Lower lobe of right lung (tissue), 2 donors: ENCODE measurements at places on chromosomes 11 and 22. TPM values are rescaled to one million over a fixed set of nuclear protein-coding genes. Genes with fewer than 3 reads are reported as not detected.

DNA sequence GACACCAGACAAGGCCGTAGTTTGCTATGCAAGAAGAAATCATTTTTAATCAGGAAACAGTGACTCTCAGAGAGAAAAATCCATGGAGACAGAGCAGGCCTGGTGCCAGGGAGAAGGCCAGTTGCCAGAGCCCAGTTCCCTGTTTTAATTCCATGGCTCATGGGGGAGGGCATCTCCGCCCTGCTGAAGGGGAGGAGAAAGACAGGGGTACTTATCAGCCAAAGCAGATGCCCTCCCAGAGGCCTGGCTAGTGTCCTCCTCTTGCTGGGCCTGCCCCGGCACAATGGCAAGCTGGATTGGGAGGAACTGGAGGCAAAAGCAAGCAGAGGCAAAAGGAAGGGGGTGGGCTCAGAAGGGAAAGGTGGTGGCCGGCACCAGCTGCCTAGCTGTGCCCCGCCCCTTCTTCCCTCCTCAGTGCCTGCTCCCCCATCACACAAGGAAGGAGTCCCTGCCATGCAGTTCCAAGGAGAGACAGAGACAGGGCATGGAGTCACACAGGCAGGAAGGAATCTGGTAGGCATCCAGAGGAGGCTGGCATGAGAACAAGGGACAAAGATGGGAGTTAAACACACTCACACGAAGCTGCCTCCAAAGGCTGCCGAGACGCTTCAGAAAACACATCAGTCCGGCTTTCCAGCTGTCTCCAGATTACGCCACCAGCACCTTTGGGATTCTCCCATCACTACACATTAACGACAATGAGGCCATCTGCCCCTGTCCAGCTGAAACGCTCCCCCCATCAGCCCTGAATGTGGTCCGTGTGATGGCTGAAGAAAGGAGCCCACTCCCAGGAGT lies 591.8 kb downstream of the BUD13 start:
- H3K27ac ChIP-seq, result no peak overlapping the region
- no peaks in the 10 kb centered on the region for H3K36me3 ChIP-seq
- peaks cover 4% of the 10 kb centered on the region for H3K4me1 ChIP-seq
- DNase-seq, result no peak
- no peak overlapping the region for H3K4me3 ChIP-seq

GRCh38 chr11:131964698-131965483 lies 594.5 kb downstream of the NTM start:
- no peak for DNase-seq
- no peaks in the 10 kb centered on the region for H3K4me1 ChIP-seq
- H3K27me3 ChIP-seq, result no peaks in the 10 kb centered on the region
- no peaks in the 10 kb centered on the region for H3K36me3 ChIP-seq
- no peak overlapping the region for H3K4me3 ChIP-seq

DNA sequence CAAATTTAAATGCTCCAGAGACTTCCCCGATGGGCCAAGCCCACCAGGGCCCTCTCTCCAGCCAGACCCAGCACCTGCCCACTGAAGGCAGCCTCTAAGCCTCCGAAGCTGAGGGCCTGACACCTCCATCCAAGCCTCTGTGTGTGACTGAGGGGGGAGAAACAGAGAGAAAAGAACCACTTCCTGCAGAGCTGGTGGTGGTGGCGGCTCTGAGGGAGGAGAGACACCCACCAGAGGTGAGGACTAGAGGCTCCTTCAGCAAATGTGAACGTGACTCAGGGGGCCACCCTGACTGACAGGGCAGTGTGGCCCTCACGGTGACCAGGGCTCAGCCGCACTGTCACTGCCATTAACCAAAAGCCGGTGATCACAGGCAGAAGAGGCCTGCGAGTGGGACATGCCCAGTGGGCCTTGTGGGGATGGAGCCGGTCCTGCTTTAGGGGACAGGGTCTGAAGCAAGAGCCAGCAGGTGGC lies 31.0 kb upstream of the CD5 start:
- no peaks in the 10 kb centered on the region for H3K27me3 ChIP-seq
- H3K36me3 ChIP-seq, result no peaks in the 10 kb centered on the region
- H3K27ac ChIP-seq, result peak overlapping the region; percentile 57
- peaks cover 11% of the 10 kb centered on the region for H3K4me1 ChIP-seq
- H3K4me3 ChIP-seq, result no peak overlapping the region
- DNase-seq, result no peak

SULT4A1 gene
- total RNA-seq, result not detected

- H3K36me3 ChIP-seq, result peaks cover 60% of the 10 kb centered on the region
- no peak for DNase-seq
- no peak overlapping the region for H3K27ac ChIP-seq
- H3K4me1 ChIP-seq, result no peaks in the 10 kb centered on the region
Measured at GRCh38 chr11:114447892-114448291, 8.6 kb downstream of the REXO2 start.

- no peak overlapping the region for H3K4me3 ChIP-seq
- peaks cover 21% of the 10 kb centered on the region for H3K36me3 ChIP-seq
- peaks cover 93% of the 10 kb centered on the region for H3K4me1 ChIP-seq
Measured at GRCh38 chr22:21947040-21948014, 5.3 kb downstream of the PPM1F start.

RAD9A gene
- total RNA-seq, result 28.9 TPM

SYT13 gene
- total RNA-seq, result not detected

DNA sequence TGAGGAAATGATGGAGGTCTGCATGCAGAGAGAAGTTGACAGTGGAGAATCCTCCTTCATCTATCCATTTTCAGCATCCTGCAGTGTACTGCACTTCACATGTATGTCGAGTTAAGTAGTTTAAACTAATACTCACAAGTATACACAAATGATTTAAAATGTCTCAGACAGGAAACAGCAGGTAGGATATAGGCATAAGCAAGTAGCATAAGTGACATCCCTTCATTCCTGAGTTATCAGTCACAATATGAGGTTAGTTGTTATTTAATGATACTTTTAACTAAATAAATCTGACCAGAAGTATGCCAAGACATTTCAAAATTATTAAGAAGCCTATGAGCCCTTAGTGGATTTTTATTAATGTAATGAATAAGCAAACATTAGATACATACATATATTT lies 37.4 kb downstream of the MTMR2 start:
- no peak for DNase-seq
- H3K27ac ChIP-seq, result no peak overlapping the region
- H3K27me3 ChIP-seq, result no peaks in the 10 kb centered on the region
- peaks cover 15% of the 10 kb centered on the region for H3K36me3 ChIP-seq

DNA sequence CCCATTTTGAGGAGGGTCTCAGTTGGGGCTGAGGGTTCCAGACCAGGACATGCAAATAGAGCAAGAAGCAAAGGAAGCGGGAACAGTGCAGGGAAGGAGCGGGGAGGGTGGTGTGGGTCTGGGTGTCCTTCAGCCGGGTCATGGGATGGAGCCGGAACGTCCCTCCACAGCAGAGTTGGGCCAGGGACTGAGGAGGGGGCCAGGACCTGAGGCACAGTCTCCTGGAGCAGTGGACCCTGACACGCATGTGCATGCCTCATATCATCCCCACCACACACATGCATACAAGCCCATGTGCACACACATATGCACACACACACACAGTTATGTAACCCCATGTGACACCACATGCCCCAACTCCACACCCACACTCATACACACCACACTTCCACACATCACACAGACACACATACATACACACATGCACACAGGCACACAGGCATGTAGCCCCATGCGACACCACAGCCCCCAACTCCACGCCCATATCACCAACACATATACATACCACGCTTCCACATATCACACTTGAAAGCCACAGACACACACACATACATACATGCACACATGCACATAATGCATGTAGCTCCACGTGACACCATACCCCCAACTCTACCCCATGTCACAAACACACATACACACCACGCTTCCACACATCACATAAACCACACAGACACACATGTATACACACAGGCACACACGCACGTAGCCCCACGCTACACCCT lies 1026.6 kb downstream of the BRD1 start:
- H3K4me1 ChIP-seq, result no peaks in the 10 kb centered on the region
- no peaks in the 10 kb centered on the region for H3K36me3 ChIP-seq
- no peak overlapping the region for H3K4me3 ChIP-seq
- DNase-seq, result no peak
- peaks cover 14% of the 10 kb centered on the region for H3K27me3 ChIP-seq
- no peak overlapping the region for H3K27ac ChIP-seq

DNA sequence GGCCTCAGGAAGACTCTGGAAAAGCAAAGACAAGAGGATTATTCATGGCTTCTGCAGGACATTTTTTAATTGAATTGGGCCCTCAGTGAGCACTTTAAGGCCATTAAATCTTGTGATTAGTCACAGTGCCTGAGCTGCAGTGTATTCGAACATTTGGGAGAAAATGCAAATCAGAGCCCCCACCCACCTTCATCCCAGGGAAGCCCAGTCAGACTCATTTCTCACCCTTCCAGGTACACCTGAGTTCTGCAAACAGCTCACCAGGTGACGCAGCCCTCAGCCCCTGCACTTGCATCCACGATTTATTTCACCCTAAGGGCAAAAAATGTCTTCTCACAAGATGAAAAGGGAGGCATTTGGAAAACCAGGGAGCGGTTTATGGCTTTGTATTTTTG lies 128.7 kb downstream of the MPPED1 start:
- H3K4me1 ChIP-seq, result no peaks in the 10 kb centered on the region
- H3K27me3 ChIP-seq, result no peaks in the 10 kb centered on the region
- no peak overlapping the region for H3K4me3 ChIP-seq
- no peak for DNase-seq
- no peaks in the 10 kb centered on the region for H3K36me3 ChIP-seq

DNA sequence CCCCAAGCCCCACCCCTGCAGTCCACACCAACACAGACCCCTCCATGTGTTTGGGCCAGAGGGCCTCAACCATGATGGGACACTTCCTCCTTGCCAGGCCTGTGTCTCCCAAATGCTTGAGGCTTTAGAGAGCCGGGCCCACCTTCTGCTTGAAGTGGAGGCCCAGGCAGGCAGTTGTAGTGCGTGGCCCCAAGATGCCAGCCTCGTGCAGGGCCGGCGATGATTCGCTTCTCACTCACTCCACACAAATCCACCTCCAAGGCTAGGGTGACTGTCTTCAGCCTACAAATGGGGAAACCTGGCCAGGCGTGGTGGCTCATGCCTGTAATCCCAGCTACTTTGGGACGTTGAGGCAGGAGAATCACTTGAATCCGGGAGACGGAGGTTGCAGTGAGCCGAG lies 5.7 kb downstream of the PRR5 start:
- H3K4me1 ChIP-seq, result peaks cover 20% of the 10 kb centered on the region
- no peaks in the 10 kb centered on the region for H3K27me3 ChIP-seq
- H3K4me3 ChIP-seq, result no peak overlapping the region
- H3K27ac ChIP-seq, result no peak overlapping the region
- DNase-seq, result no peak

DNA sequence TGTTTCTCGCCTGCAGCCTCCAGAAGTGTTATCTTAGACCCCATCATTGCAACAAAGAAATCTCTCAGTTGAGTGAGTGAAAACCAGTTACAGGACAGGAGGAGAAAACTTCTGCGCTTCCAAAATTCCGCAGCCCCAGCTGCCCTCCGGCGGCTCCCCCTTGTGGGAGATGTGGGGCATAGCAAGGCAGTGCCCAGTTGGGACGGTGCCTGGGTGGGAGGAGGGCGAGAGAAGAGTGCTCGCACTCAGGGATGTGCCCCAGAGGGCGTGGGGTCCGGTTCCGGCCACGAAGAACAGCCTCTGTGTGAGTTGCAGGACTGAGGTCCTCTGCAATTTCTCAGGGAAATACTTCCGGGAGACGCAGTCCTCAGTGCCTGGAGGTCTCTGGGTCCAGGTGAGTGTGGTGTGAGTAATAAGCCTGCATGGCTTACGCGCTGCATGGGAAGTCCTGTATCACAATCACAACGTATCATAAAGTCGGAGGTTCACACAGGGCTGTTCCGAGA lies 87.0 kb upstream of the BLID start:
- H3K4me1 ChIP-seq, result peaks cover 27% of the 10 kb centered on the region
- peak overlapping the region; percentile 48 for H3K27ac ChIP-seq
- peak overlapping the region; percentile 41 for H3K4me3 ChIP-seq

DNA sequence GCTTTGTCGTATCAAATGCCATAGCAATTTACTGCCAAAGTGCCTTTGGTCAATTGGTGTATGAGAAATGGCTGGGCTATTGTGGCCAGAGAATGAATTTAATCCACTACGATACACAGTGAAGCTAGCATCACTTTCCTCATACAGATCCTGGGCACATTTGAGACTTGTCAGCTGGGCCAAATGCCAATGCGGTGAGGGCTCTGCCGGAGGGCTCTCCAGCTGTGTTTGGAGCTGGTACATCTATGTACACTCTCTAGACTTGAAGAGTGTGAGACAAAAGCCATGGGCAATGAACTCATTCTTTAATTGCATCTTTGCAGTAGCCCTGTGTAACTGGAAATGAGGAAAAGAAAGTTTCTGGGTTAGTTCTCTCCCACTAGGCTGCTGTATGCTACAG lies 1052.9 kb downstream of the NTM start:
- H3K27ac ChIP-seq, result no peak overlapping the region
- DNase-seq, result no peak
- H3K4me3 ChIP-seq, result no peak overlapping the region
- H3K27me3 ChIP-seq, result no peaks in the 10 kb centered on the region
- no peaks in the 10 kb centered on the region for H3K36me3 ChIP-seq

C11orf87 gene
- total RNA-seq, result 0.09 TPM

ARHGAP32 gene
- total RNA-seq, result 27.9 TPM

GRCh38 chr22:27881421-27881820 lies 37.6 kb downstream of the PITPNB start:
- peaks cover 22% of the 10 kb centered on the region for H3K36me3 ChIP-seq
- no peak for DNase-seq
- H3K27ac ChIP-seq, result no peak overlapping the region

GRCh38 chr11:121435551-121436511 lies 16.3 kb upstream of the SORL1 start:
- no peak for DNase-seq
- no peak overlapping the region for H3K27ac ChIP-seq
- peaks cover 14% of the 10 kb centered on the region for H3K4me1 ChIP-seq
- H3K36me3 ChIP-seq, result no peaks in the 10 kb centered on the region

ANO9 gene
- total RNA-seq, result 21.6 TPM
